ENCODE measurements at places on chromosomes 7 and 10.

- no peak for DNase-seq
Observed at GRCh38 chr7:40470091-40470592, 335.3 kb downstream of the SUGCT start.

DNA sequence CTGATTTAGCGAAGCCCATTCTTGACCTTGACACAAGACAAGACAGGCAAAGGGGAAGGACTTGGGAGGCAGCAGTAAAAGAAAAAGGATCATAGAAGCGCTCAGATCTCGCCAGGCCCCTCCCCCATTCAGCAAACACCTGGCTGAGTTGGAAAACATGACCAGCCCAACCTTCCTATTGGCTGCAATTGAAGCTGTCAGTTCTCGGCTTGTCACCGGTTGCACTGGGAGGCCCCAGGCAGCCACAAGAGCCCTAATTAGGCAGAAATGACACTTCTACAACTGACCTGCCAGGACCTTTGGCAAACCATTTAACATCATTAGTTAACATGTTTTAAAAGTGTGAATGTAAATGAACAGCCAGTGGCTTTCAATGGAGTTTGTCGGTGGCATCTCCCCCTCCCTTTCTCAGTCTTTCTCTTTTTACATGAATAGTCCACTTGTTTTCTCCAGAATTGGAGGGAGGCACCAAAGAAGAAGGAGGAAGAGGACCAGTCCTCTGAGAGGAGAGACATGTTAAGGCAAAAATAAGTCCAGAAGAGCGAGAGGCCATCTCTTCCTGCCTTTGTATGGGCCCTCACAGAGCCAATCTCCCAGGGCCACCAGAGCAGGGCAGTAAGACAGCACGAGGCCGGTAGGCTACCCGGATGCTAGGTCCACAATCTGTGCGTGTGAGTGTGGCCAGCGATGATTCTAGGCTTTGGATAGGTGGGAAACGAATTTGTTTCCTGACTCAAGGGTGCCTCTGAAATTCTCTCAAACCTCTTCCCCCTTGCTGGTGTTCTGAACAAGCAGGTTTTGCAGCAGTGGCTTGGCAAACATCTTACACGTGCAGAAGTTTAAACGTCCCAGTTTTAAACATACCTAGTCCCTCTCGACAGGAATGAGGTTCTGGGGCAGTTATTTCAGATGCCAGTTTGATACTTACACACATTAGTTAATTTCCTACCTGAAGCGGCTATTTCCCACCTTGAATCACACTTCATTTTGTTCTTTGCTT is 15.0 kb upstream of the ENO4 start:
- no peak for DNase-seq

DNA sequence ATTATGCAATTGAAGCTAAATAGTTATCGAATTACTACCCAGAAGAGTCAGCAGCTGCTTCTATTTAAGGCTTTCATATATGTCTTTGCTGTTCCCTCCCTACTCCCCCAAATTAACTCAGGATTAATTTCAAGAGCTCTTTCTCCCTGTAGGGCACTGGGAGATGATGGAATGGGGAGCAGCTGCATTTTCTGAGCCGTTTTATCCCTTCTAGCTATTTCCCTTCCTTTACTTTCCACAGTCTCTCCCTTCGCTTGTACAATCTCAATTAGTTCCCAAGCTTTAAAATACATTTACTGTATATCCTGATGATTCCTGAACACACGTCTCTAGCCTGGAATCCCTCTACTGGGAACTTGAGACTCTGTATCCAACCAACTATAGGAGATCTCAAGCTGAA is 19.8 kb upstream of the TSPAN12 start:
- DNase-seq, result no peak

GRCh38 chr10:59098831-59099452 is 77.5 kb upstream of the PHYHIPL start:
- no peak for DNase-seq

DNA sequence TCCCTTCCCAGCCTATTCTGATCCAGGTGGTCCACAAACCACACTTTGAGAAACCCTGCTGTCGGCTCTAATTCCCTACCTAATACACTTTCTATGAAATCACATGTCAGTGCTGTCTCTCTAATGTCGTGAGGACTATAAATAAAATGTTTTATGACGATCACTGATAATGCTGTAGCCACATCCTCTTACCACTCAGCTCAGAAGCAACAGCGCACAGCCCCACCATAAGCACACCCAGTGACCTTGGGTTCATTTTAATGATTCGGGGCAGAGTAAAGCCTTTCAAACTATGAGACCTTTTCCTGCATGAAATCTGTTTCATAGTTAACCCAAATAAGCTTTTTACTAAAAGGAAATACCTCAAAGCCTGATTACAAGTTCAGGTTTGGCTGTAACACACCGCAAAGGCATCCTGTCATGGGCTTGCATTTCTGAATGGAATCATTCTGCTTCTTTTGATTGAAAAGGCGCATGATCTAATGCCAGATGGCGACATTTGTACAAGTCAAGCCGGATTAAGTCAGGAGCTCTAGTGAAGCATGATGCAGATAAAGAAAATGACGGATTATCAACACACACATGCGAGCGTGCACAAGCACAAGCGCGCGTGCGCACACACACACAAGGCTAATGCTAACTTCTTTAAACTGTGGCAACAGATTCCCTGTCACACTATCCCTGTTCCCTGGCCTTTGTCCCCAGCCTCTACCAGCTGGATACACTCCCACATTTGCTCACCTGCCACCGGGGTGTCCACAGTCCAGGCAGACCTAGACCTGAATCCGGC is 180.5 kb upstream of the PDE1C start:
- no peak for DNase-seq

DNA sequence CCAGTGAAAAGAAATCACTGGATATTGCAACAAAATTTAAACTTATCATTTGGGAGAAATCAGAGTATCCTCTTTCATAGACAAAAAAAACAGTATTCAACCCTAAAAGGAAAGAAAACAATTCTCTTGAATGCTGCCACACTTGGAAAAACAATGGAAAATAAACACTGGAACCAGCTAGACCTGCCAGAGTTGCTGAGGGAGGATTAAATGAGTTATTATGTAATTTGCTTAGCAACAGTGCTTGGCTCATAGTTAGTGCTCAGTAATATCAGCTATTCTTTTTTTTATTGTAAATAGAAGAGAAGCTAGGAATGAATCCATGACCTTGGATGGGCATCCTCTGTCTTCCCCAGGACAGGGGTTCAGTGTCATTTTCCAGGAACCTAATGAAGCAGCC is 11.0 kb upstream of the ZNF273 start:
- no peak for DNase-seq

- DNase-seq, result no peak
Observed at GRCh38 chr10:53724581-53724980, 952.0 kb upstream of the MBL2 start.
